ENCODE measurements at places on chromosomes 2 and 18.

DNA sequence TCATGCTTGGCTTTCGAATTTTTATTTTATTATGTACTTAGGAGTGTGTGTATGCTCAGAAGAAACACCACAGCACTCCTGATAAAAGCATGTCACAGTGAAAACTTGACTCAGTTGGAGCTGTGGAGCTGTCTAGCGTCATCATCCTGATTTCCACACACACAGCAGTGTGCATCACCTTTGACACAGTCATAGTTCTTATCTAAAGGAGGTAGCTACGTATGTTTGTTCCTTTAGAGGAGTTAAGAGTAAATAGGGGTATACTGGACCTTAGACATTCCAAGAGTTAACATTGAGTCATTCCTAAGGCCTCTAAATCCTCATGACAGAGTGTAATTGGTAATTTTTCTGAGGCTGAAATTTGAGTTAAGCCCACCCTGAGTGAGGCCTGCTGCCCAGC, 96.9 kb downstream of the PHLPP1 start:
- DNase-seq: no peak

DNA sequence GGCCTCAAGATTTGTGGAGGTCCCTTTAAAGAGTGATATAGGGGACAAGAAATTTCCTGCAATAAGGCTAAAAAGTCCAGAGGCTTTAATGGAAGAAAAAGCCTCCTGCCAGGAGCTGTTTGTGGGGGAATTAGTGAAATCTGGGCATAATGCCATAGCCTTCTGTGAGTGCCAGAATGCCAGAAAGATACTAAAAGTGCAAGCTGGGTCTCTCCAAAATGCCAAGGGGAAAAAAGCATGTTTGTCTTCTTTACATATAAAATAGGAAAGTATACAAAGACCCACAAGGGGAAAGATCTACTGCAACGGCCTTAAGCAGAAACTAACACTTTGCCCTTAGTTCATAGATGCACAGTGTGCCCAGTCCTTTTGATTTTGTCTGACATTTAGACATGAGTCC, 647.7 kb upstream of the ZNF804A start:
- DNase-seq: no peak

DNA sequence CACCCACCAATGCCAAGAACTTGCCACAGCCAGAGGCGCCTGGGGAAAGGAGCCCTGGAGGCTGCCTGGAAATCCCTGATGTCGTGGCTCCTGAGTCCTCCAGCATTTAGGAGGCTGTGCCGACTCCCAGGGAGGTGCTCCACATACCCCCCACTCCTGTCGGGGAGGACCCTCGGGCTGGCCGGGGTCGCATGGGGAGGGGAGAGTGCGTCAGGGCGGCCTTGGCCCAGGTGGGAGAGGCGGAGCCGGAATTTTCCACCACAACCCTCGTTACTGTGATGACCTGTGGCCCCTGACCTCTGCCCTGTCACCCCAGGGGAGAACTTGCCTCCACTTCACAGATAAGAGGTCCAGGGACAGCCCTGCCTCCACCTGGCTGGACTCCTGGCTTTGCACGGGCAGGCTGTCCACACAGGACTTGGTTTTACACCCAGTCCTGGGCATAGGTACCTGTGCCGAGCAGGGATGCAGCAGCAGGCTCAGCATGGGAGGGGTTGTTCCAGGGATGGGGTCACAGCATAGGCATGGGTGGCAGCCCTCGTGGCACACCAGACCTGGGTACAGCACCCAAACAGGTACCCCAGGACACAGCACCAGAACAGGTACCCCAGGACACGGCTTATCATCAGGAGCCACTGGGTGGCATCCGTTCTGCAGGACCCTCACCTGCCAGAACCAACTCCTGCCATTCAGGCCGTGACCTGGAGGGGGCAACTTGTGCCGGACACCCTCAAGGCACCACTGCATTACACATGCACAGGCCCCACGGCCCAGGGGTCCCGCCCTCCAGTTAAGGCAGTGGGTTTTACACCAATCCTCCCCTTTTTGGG, 12.3 kb upstream of the AGXT start:
- no peak for DNase-seq

GRCh38 chr2:60247471-60247870, 306.0 kb downstream of the BCL11A start:
- DNase-seq: no peak

- no peak for DNase-seq
Observed at GRCh38 chr2:59295524-59296162, 1054.5 kb upstream of the FANCL start.

DNA sequence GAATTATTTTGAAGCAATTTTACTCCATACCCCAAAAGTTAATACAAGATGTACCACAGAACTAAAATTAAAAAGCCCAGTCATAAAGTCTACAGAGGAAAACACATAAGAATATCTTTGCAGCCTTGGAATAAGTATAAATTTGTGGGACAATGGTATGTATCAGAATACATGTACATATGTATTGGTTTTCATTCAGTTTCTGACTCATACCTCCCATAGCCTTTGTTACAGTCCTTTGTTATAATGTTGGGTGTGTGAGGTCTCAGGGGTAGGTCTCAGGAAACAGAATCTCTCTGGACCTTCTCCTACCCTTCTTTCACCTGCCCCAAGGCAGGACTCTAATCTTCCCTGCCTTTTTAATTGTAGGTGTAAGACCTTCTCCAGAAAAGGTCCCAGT, 1370.7 kb upstream of the CDH2 start:
- no peak for DNase-seq

GRCh38 chr2:140786585-140786984, 1344.2 kb downstream of the LRP1B start:
- DNase-seq: no peak

DNA sequence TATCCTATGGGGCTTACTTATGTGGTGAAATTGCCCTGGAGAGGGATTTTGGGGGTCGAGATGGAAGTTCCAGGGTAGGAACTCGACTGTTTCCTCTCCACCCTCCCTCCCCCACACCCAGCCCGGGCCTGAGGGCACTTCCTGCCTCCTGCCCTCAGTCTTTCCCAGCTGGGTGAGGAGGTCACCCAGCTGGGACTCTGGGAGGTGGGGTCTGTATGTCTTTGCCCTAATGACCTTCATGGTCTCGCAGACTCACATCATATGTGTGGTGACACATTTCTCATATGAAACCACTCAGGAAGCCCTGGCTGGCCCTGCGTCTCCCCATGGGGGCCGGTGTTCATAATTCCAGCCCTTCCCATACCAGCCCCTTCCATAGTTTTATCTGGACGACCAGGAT, 12.4 kb downstream of the ATOH8 start:
- no peak for DNase-seq

- no peak for DNase-seq
Observed at GRCh38 chr2:103138123-103138901, 376.5 kb downstream of the TMEM182 start.

DNA sequence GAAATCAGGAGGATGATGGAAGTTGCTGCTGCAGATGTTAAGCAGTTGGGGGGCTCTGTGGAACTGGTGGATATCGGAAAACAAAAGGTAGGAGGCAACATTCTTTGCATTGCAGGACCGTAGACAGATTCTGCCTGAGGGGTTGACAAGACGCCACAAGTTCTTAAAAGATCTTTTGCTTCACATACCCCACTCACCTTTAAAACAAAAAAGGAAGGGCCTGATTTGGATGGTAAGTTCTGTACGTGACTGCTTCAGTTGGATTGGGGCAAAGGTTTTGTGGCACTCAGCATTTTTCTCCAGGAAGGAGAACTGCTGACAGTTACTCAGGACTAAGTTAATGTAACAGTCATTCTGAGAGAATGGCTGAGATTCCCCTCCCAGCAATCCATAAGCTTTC, 5.2 kb downstream of the CNDP2 start:
- peak; percentile 23 for DNase-seq

GRCh38 chr18:36610258-36610657, 218.5 kb downstream of the TPGS2 start:
- DNase-seq: no peak

DNA sequence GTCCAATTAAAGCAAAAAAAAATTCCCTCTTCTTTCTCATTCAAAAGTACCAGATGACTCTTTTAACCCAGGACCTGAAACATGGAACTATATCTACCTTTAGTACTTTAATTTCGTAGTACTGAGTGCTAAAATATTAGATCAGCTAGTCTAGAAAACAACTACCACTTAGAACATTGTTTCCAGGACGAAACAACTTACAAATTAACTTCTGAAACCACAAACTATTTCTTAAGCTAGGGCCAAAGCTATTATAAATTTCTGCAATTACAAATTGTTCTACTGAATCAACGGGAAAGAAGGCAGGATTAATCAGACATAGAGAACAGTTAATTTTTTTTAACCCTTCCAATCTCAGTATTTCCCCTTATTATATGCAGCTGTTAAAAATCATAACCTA, 39.9 kb downstream of the DARS1 start:
- DNase-seq: no peak

DNA sequence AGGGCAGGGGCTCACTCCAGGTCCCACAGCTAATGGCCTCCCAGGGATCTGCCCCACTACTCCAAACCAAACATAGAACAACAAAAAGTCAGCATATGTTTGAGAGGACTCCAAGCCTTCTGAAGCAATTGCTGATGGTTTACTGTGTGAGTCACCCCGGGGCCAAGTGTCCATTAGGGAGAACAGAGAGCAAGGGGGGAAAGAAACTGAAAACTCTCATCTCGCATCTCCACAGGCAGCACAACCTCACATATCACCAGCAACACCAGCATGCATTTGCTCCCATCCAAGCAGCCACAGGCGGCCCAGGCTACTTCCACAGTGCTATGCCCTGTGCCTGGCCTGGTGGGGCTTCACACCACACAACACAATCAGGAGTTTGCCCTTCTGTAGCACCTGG, 39.1 kb downstream of the CYRIA start:
- peak; percentile 80 for DNase-seq

DNA sequence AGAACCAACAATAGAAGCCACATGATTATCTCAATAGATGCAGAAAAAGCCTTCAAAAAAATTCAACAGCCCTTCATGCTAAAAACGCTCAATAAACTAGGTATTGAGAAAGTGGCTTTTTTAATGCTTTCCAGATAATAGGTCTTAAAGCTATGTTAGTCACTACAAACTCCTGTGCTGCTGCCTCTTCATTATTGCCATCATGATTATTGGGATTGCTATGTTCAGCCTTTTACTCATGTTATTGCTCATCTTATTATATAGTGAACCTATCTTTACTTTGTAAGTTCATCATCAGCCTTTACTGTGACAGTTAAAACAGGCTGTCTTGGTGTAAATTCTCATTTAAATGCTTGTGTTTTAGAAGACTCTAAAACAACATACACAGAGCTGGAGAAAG, 1557.2 kb upstream of the ZEB2 start:
- DNase-seq: no peak

- no peak for DNase-seq
Observed at GRCh38 chr2:127542231-127542630, 6.7 kb downstream of the MYO7B start.

DNA sequence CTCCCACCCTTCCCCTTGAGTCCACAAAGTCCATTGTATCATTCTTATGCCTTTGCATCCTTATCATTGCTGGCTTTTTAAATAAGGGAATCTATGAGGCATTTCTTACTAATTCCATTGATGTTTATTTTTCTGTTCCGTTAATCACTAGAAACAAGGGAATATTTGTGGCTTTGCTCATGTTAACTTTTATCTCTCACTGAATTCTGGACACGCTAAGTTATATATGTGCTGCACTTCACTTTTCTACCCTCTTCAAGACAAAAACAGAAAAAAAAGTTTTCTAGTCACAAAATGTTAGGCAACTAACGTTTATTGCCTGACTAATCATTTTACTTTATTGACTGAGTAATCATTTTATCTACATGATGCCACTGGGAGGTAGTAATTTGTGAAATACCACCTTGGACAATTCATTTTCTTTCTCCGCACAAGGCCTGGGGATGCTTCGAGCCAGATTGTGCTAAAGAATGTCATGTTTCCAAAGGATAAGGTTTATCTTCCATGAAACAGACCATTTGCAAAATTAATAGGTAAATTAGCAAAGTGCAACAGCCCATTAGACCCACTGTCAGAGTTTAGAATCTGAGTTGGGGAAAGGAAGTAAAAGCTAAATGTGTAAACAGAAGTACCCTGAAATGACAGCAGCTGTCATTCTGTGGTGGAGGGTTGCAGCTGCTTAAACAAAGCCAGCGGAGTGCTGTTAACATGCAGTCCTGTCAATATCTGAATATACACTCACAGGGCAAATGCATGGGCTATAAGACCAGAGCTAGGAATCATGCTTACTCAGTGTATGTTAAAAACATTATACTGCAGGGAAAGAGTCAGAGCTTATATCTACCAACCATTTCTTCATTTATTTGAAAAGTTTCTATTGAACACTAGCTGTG, 658.7 kb downstream of the CNTNAP5 start:
- DNase-seq: no peak

- no peak for DNase-seq
Observed at GRCh38 chr2:63763391-63763941, 78.2 kb upstream of the UGP2 start.

DNA sequence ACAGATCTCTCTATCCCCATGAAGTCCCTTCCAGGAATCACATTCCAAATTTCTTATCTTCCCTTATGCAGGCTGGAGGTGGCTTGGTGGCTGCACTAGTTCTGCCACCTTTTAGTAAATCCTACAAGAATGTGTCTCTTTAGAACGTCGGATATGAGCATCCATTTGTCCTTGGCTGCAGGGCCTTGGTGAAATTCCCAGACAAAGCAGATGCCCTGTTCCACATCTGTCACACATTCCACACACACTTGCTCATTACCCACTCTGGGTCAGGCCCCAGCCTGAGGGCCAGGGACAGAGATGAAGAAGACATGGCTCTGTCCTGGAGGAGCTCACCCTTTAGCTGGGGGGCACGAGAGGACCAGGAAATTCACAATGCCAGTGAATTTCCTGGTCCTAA, 31.2 kb upstream of the GPR17 start:
- DNase-seq: no peak

- no peak for DNase-seq
Observed at GRCh38 chr2:44844651-44845270, 96.7 kb upstream of the SIX3 start.

DNA sequence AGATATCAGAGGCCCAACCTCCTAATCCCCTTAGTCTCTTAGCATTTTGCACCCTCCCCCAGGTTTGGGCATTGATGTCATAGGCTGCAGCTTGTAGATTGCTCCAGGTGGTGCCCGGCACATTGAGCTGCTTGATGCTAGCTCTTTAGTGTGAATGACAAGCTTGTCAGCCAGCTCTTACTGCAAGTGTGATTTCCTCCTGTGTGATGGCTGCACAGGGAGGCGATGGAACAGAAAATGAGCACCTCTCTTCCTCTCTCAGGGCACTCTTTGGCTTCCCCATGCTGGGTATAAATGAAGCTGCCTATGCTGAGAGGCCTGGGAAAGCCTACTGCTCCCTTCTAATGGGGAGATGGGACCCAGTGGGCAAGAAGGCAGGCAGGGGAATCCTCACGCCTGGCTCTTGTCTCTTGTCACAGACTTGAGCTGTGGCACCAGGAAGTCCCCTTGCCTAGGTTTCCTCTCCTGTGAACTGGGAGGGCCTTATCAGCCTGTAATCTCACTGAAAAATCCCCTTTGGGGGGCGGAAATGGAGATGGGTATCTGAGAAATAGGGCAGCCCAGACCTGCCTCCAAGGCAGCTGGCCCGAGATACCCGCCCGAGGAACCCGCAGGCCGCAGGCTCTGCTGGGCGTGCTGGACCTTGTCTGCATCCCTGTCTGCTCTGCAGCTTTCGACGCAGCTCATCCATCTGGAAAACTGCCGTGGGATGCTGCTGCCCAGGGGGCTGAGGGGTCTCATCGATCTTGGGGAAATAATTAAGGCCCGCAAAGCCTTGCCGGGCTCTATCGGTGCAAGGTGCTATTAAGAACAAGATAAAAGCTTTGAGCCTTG, 163.5 kb upstream of the CXCR4 start:
- no peak for DNase-seq
